ENCODE measurements at places on chromosomes 1 and 21.

GRCh38 chr1:40664167-40664537 is 1.3 kb downstream of the RIMS3 start:
- DNase-seq, result no peak

- DNase-seq, result no peak
These were observed 79.0 kb downstream of the HLX start for GRCh38 chr1:220958234-220958633.

DNA sequence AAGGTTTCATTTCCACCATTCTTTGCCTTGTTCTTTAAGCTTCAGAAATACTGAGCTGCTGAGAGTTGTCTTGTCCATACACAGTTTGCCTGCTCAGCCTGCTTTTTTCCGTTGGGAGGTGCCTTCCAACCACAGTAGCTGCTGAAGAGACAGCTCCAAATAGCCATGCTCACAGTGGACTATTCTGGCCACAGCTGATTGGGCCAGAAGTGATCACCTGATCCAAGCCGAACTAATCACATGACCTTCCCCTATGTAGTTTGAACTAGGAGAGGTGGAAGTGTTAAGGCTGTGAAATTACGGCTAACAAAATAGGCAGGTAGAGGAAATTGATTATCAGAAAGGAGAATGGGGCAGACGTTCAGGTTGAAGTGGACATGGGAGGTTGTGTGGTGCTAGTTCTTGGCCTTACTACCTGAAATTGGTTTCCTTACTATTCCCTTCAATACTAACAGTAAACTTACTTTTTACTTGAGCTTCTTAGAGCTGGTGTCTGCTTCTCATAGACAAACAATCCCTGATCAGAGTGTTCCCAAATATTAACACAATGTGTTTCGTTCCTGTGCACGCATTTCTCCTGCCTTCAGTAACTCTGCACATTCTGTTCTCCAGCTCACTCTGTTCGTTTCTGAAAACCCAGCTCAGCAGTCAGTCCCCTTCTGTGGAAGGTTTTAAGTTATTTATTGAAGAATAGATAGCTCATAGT is 136.1 kb downstream of the RWDD3 start:
- no peak for DNase-seq

GRCh38 chr1:27868932-27869718 is 3.2 kb upstream of the THEMIS2 start:
- no peak for DNase-seq

- no peak for DNase-seq
These were observed 84.5 kb downstream of the COLGALT2 start for GRCh38 chr1:183953031-183953430.

DNA sequence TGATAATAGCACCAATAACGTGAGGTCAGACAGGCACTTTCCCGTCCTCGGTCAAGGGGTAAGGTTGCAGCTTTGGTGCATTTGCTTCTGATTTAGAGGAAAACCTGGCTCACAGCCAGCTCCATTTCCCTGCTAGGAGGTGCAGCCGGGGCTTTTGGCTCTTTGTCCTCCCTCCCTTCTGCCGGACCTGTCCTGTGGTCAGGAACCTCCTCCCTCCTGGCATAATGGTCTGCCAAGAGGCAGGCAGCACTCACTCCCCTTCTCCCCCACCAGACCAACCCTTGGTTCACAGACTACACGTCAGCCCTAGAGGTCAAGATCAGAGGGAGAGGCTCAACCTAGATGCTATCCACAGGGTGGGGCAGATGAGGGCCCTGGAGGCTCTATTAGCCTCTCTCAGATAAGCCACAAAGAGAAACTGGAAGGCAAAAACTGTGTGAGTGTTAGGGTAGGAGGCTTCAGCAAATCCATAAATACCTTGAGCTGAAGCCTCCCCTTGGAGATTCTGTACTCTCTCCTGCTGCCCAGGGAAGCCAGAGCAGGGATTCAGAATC is 64.8 kb downstream of the PLXNA2 start:
- no peak for DNase-seq

- DNase-seq, result no peak
These were observed 267.6 kb upstream of the SGIP1 start for GRCh38 chr1:66266350-66266749.

DNA sequence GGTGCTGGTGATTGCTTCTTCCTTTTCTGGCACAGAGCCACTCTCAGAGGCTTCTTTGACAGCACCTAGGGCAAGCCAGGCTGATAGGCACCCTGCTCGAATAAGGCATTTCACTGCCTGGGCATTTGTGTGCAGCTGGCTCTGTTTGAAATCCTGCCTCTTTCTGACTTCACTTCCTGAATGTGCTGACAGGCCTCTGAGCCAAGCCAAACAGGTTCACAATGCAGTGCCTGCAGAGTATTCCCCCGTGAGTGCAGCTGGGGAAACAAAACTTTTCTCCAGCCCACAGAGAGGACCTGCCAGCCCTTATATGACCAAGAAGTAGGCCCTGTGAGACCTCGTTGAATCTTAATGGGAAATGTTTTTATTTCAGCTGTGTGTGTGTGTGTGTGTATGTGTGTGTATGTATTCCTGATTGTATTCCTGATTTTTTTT is 10.4 kb downstream of the JUN start:
- no peak for DNase-seq

- no peak for DNase-seq
These were observed 16.0 kb upstream of the XCL1 start for GRCh38 chr1:168560370-168560769.

DNA sequence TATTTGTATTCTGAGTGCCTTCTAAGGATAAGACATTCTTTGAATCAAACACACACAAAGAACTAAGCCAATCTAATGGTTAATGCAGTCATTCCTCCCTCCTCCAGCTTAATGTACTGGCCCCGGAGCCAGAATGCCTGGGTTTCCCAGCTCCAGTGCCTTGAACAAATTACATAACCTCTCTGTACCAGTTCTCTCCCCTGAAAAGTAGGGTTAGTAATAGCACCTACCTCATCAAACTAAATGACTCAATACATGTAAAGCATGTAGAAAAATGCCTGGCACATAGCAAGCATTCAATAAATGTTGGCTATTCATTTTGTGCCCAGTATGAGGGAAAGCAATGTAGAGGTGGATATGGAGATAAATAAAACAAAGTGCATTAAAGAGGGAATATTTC is 14.0 kb downstream of the C1orf52 start:
- DNase-seq, result no peak

GRCh38 chr1:232046451-232047306 is 420.1 kb downstream of the DISC1 start:
- DNase-seq, result no peak

DNA sequence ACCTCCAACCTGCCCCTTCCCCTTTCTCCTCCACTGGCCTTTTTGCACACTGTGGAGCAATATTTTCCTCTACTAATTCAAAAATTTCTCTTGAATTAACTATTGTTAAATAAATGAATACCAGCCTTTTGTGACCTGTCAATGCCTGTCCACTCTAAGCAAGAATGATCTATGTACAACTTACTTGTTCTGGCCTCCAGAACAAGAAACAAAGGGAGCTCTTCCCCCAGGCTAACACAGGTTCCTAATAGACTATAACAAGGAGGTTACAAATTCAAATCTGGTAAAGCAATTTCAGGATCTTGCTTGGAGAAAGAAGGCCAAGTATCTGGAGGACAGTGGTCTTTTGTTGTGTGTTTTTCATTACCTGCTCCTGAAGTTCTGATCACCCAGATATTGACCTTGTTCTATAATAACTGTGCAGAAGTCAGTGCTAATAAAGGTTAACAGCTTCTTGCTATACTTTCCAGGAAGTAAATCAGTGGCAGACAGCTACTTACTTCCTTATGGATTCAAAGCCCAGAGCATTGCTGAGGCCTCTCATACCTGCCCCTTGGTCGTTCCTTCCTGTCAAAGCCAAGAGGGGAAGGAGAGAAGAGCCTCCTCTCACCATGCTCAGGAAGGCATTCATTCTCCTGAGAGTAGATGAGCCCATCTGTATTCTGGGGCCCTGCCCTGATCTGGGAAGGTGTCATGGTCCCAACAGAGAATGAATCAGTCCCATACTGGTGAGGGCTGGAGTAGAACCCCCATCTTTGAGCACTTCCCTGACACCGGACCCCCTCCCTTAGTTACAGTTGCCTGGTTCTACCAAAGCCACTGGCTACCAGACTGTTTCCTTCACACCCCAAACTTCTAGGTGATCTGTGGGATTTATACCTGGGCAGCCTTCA is 56.8 kb downstream of the DESI2 start:
- no peak for DNase-seq

GRCh38 chr1:219209578-219209977 is 35.9 kb downstream of the LYPLAL1 start:
- no peak for DNase-seq

- no peak for DNase-seq
These were observed 18.4 kb upstream of the COL6A2 start for GRCh38 chr21:46079352-46080170.

DNA sequence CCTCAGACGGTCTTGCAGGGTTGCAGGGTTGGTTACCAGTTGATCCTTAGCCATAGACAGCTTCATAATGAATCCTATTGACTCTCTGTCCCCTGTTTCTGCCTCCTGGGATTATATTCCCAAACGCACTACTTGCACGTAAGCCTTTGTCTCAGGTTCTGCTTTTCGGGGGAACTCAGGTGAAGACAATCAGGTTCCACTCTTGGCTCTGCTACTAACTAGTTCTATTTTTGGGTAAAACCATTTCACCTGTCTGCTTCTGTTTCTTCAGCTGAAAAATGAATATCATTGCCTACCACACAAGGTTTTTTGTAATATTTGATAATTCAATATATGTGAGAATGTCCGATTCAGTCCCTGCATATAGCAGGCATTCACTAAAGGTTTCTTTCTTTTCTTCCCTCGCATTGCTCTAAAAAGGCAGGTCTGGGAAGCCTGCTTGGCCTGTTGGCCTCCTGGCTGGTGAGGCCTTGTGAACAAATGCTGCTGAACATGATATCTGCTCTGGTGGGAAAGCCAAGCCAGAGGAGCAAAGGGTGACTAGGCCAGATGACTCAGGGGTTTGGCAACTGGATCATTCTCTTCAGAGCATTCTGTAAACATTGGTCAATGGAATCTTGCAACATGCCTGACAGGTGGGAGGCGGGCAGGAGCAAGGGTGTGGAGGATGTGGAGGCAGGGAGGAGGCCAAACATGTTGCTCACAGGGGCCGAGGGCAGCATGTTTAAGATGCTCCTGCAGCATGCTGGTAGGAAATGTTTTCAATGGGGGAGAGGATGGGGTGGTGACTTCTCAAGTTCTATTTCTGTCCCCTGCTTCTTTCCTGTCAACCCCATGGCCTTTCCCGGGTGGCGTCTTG is 23.8 kb downstream of the IER5 start:
- no peak for DNase-seq

- no peak for DNase-seq
These were observed 102.6 kb downstream of the SELENOF start for GRCh38 chr1:86811142-86811924.

- DNase-seq, result no peak
These were observed 547.9 kb upstream of the TMPRSS15 start for GRCh38 chr21:18951271-18952038.

GRCh38 chr1:186819563-186819962 is 9.2 kb upstream of the PLA2G4A start:
- DNase-seq, result no peak

All from GM12864 (cell line).